ENCODE measurements at places on chromosomes 4 and X. TPM values are rescaled to one million over a fixed set of nuclear protein-coding genes. Genes with fewer than 3 reads are reported as not detected.

Gene SH3TC1
- total RNA-seq: 1.5 TPM

Gene PABPC1L2A
- total RNA-seq: not detected

Gene CENPI
- total RNA-seq: 4.3 TPM

Gene CT45A8
- total RNA-seq: not detected

Gene FAM47A
- total RNA-seq: not detected

Gene IL13RA2
- total RNA-seq: 213 TPM

Gene KLB
- not detected for total RNA-seq

Gene GPRIN3
- total RNA-seq: 0.49 TPM

Gene DKK2
- 0.82 TPM for total RNA-seq

Gene SULT1E1
- total RNA-seq: 0.41 TPM

Gene TCEAL7
- total RNA-seq: 52.5 TPM

Gene RADX
- total RNA-seq: 18.8 TPM

Gene EDA2R
- 9.2 TPM for total RNA-seq

Gene PRKX
- total RNA-seq: 7.5 TPM

Gene SPP1
- 0.72 TPM for total RNA-seq

Gene TBC1D8B
- total RNA-seq: 17.3 TPM

Gene NAT8L
- 0.09 TPM for total RNA-seq

Gene MECP2
- total RNA-seq: 27.4 TPM

Gene GJB1
- total RNA-seq: not detected

Gene CSTF2
- total RNA-seq: 22.3 TPM

Gene AMOT
- 11.0 TPM for total RNA-seq

Gene SPATA4
- total RNA-seq: not detected

Gene TEX13D
- total RNA-seq: not detected

Gene TLR6
- total RNA-seq: 5.0 TPM

Gene ZNF630
- 2.0 TPM for total RNA-seq

Gene SEC24D
- total RNA-seq: 149 TPM

Gene CFAP47
- not detected for total RNA-seq

Gene FAM47B
- total RNA-seq: not detected

Gene POU4F2
- total RNA-seq: not detected

Gene PIM2
- 5.0 TPM for total RNA-seq

Gene NUDT11
- total RNA-seq: 11.8 TPM

Gene ARSD
- total RNA-seq: 12.0 TPM

Gene TRMT10A
- 8.9 TPM for total RNA-seq

Gene CFI
- 201 TPM for total RNA-seq

Gene UTP14A
- 34.1 TPM for total RNA-seq

Gene TEX13B
- total RNA-seq: not detected

Gene RAB40A
- total RNA-seq: 0.27 TPM

Gene ZNF674
- 5.2 TPM for total RNA-seq

Gene FABP2
- not detected for total RNA-seq

Gene HERC3
- total RNA-seq: 18.3 TPM

Gene GLOD5
- not detected for total RNA-seq

Measured in fibroblast of the aortic adventitia (primary cell).